ENCODE measurements at places on chromosomes 2 and 18. TPM values are rescaled to one million over a fixed set of nuclear protein-coding genes. Genes with fewer than 3 reads are reported as not detected.
A peak's percentile ranks its signal among the peaks of the same experiment; 100 is the strongest.

The PLGLB2 gene
- 0.11 TPM for total RNA-seq

The KLHL14 gene
- total RNA-seq = 0.34 TPM

The GPR39 gene
- 8.1 TPM for total RNA-seq

The SFT2D3 gene
- 6.0 TPM for total RNA-seq

The TMEM163 gene
- 0.34 TPM for total RNA-seq

The TXNL4A gene
- total RNA-seq = 160 TPM

The COQ10B gene
- total RNA-seq = 39.7 TPM

The XIRP2 gene
- not detected for total RNA-seq

The PLGLB1 gene
- 1.3 TPM for total RNA-seq

The TLX2 gene
- total RNA-seq = not detected

The REG1B gene
- not detected for total RNA-seq

The FIGN gene
- total RNA-seq = 0.57 TPM

The HOXD13 gene
- 20.7 TPM for total RNA-seq

The RUFY4 gene
- not detected for total RNA-seq

The SKA1 gene
- total RNA-seq = 48.2 TPM

The LIMS3 gene
- 0.42 TPM for total RNA-seq

GRCh38 chr2:172588931-172589330, 33.0 kb downstream of the PDK1 start:
- peak; percentile 17 for DNase-seq

DNA sequence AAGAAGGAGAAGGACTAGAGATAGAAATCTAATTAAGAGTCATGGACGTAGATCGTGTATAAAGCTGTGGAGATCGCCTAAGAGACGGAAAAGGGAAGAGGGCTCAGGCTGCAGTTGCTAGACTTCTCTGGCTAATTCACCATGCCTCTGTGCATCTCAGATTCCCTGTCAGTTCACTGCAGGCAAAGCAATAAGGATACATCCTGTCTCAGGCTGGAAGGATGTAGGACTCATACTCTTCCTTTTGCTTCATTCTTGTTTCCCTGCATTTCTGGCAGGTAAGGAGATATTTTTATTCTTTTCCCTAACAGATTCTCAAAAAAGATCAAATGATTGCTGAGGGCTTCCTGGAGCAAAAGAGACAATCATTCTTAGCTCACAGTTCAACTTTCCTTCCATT, 112.5 kb downstream of the AP1S3 start:
- DNase-seq = peak; percentile 8

DNA sequence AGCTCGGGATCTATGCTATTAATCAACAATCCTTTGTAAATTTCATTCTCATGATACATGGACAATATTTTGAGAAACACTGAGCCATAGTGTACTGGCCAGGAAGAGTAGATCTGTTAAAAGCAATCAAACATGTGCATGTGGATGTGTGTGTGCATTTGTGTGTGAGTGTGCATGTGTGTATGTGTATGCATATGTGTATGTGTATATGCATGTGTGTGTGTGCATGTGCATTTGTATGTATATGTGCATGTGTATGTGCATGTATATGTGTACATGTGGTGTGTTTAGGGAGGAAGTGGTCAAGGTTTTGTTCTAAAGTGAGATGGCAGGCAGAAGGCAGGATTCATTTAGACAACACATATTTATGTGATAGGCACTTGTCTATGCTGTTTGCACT, 623.8 kb downstream of the ADCYAP1 start:
- DNase-seq = no peak

GRCh38 chr2:238475566-238475965, 48.8 kb downstream of the ASB1 start:
- no peak for DNase-seq

- peak; percentile 92 for DNase-seq
These were observed 28.7 kb upstream of the CABLES1 start for GRCh38 chr18:23106575-23106974.

DNA sequence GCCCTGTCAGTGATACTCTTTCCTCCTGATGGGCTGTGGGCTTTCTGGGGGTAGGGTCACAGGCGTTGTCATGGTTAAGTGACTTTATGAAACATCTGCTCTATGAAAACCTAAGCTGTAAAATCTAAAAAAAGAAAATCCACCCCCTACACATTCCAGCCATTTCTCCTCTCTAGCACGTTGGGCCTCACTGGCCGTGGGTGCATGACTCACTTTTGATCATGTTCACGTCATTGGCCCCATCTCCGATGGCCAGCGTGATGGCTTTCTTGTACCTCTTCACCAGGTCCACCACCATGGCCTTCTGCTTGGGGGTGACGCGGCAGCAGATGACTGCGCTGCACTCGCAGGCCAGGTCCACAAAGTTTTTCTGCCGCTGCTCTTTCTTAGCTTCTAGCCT, 39.3 kb upstream of the NARS1 start:
- DNase-seq = no peak

DNA sequence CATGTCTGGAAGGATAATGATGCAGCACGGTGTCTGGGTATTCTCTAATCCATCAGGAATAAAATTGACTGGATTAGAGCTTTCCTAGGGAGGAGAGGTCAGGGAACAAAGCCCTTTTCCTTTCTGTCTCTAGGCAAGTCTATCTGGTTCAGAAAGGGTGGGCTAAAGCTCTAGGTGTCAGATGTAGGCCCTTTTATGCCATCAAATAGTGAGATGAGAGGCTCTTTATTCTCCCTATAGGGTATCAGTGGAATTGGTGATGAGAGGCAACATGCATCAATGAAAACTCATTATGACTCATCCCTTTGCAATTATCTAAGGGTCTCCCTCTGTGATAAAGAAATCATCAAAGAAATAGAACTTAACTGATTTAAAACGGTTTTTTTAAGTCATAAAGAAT, 328.0 kb upstream of the CRIM1 start:
- no peak for DNase-seq

- DNase-seq = peak; percentile 83
These were observed 54.9 kb upstream of the BZW1 start for GRCh38 chr2:200756618-200757321.

- DNase-seq = no peak
These were observed 127.3 kb upstream of the NYAP2 start for GRCh38 chr2:225272173-225272572.

- DNase-seq = no peak
These were observed 13.3 kb downstream of the DHX57 start for GRCh38 chr2:38862476-38862875.

GRCh38 chr2:7203056-7203467, 285.9 kb downstream of the RNF144A start:
- DNase-seq = peak; percentile 11

DNA sequence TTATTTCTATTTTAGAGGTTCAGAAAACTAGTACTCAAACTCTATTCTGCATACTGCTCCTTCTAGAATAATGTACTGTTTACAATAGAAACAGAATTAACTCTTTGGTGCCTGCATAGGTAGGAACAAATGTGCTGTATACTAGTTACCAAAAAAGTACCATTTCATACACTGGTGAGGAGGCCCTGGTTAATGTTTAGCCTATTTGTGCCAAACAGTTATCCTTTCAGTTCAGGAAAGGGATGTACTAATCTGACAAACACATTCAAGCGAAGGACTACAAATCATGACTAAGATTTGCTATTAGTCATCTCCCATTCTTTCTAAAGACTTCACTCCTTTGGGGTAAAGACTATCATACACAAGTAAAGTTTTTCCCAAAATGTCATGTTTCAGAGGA, 47.4 kb downstream of the EXOC6B start:
- DNase-seq = no peak

DNA sequence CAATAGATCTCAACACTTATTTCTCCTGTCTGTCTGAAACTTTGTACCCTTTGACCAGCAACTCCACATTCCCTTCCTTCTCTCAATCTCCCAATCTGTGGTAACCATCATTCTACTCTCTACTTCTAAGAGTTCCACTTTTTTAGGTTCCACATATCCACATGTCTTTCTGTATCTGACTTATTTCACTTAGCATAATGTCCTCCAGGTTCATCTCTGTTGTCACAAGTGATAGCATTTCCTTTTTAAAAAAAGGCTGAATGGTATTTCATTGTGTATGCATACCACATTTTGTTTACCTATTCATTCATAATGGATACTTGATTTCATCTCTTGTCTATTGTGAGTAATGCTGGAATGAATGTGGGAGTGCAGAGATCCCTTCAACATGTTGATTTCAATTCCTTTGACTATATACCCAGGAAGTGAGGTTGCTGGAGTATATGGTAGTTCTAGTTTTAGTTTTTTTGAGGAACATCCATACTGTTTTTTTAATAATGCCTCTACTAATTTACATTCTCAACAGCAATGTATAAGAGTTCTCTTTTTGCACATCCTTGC, 18.8 kb upstream of the MMADHC start:
- DNase-seq = no peak

GRCh38 chr2:96354492-96354891, 18.9 kb downstream of the NCAPH start:
- no peak for DNase-seq

DNA sequence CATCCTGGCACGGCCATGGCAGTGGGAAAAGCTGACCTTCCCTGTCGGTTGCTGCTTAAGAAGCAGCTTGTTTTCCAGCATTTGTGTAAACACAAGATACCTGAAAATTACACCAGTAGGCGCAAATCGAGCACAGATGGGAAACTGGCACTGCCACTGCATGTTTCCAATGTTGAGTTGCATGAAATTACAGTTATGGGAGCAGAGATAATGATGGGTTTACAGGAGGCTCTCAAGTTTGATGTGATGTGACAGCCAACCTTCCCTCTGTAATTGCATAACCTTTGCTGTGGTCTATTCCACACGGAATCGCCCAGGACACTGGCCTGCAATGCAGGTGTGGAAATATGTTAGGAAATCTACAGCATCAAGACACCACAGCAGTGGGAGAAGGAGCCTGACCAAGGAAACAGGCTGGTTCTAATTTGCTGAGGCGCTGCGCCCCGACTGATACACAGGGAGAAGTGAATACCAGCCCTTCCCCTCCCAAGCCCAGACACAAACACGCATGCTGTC, 17.4 kb downstream of the GPR45 start:
- no peak for DNase-seq

DNA sequence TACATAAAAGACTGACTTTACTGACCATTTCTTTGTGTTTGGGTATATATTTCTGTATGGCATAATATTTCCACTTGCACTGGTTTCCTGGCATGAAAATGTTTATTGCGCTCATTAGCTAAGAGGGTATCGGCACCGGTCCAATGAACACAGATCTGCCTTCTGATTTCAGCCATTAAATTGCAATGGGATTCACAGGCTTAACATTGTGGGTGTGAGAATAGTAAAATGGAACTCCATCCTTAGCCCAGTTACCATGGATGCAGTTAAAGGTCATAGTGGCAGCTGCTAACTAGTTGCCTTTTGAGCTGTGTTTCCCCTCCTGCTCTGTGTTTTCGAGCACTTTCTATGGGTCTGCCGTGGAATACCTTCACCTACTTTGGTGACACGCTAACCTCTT, 352.6 kb upstream of the POU3F3 start:
- no peak for DNase-seq

- no peak for DNase-seq
These were observed 310.1 kb downstream of the EXOC6B start for GRCh38 chr2:72515696-72516095.

DNA sequence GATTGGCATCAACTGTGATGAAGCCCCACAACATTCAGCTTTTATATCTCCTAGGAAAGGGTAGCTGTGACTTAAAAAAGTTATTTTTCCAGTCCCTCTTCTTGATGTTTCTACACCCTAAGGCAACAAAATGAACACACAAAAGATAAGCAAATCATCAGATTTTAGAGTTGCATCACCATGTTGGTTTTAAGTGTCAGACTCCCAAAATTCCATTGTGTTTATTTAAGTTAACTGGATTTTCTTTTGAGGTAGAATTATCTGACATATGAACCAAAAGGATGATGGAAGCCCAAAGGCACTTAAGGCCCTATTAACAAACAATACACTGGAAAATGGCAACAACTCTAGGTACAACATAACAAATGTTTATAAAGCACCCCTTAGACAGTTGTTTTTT, 261.7 kb upstream of the SLC39A10 start:
- no peak for DNase-seq

DNA sequence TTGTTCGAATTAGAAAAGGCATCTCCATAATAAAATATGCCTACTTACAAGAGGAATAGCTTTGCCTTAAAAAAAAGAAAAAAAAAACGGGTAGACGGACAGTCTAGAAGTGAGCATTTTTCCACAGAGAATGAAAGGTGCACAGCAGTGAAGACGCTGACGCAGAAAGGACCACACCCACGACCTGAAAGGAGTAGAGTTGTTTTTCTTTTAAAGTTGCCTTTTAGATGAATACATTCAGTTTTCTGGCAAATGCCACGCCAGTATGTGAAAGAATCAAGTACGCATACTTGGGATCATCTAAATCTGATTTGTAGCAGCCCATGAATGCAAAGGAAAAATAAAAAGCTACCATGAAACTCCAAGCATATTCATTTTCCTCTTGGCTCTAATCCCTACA, 809.2 kb upstream of the SOX11 start:
- no peak for DNase-seq

DNA sequence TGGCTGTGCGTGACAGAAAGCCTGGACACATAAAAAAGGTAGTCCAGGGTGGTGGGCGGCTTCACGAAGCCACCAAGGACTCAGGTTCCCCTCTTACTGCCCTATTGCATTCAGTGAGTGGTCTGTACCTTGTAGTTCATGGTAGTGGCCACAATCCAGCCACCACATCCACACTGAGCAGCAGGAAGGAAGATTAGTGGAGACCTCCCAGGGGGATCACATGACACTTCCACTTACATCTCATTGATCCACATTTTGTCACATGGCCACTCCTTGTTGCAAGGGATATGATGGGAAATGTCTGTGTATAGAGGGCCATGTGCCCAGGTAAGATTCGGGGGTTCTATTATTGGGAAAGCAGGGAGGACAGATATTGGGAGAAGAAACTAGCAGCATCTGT, 13.7 kb downstream of the IL1R2 start:
- no peak for DNase-seq

Measured in Daoy (cell line).